Glutamatergic neuron (in vitro differentiated cells): ENCODE measurements at places on chromosomes 3 and 15. TPM values are rescaled to one million over a fixed set of nuclear protein-coding genes. Genes with fewer than 3 reads are reported as not detected.

GOLGA8S gene
- total RNA-seq: not detected

GRCh38 chr3:71441217-71441924, 142.2 kb downstream of the FOXP1 start:
- DNase-seq: no peak

TRH gene
- total RNA-seq: 1.7 TPM

- no peak for DNase-seq
Observed at GRCh38 chr3:107235928-107236315, 141.3 kb upstream of the CCDC54 start.

SPATA12 gene
- not detected for total RNA-seq
